Chondrocyte (in vitro differentiated cells): ENCODE measurements at places on chromosomes 11 and 22. TPM values are rescaled to one million over a fixed set of nuclear protein-coding genes. Genes with fewer than 3 reads are reported as not detected.

Gene ZC3H12C
- 8.9 to 10.2 TPM (median 10.1 TPM) in 3 replicates for total RNA-seq

Gene TALDO1
- 128 to 227 TPM (median 151 TPM) in 3 replicates for total RNA-seq

Gene GLB1L3
- total RNA-seq: not detected in 3 replicates

Gene OR8H2
- total RNA-seq: not detected in 3 replicates

Gene AQP11
- total RNA-seq: 1.5 to 2.1 TPM (median 1.6 TPM) in 3 replicates

Gene UBQLNL
- 0.22 to 0.41 TPM (median 0.23 TPM) in 3 replicates for total RNA-seq

Gene RASD2
- total RNA-seq: 0.27 to 0.28 TPM in 2 of 3 replicates, not detected in the other

Gene TCN2
- 10.4 to 14.9 TPM (median 11.5 TPM) in 3 replicates for total RNA-seq

Gene NOX4
- total RNA-seq: 35.3 to 102 TPM (median 39.1 TPM) in 3 replicates

Gene JAML
- total RNA-seq: not detected in 3 replicates
